KBM-7 (cell line): ENCODE measurements at places on chromosomes 4 and X.

GRCh38 chrX:39267176-39267575 is 465.9 kb downstream of the MID1IP1 start:
- no peak for DNase-seq

DNA sequence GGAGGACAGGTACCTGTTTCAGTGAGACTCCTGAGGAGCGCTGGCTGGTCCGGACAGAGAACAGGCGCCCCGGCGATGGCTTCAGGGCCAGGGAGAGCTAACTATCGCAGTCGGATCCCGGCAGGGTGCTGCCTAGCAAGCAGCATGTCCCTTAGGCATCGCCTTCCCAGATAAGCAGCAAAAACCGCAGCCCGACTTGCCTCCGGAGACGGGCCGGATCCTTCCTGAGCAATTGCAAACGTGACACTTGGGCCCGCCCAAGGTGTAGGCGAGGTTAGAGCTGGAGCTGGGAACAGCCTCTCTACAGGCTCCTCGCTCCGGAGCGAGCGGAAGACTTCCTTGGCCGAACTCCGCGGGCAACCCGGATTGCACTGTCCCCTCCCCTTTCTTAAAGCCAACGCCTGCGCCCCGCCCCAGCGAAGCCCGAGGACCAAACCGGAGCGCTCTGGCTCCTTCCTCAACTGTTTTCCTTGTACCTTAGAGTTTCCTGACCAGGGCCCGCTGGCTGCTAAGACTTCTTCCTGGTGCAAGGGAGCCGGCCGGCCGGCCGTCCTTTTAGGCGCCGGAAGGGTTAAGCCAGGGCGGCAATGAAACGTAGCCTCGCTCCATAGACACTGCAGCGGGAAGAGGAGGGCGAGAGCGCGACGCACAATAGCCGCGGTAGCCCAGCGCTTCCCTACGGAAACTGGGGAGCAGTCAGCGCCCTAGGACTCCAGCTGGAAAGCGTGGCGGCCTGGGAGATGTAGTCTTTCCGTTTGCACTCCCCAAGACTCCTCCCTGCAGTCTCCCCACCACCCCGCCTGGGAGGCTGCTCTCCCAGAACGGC is at the start of gene OPHN1:
TSS of gene OPHN1 (minus strand) at position 341 of the 826 bp plus-strand sequence. CDS start 475 bp downstream, outside the sequence.
- DNase-seq = peak; percentile 76

DNA sequence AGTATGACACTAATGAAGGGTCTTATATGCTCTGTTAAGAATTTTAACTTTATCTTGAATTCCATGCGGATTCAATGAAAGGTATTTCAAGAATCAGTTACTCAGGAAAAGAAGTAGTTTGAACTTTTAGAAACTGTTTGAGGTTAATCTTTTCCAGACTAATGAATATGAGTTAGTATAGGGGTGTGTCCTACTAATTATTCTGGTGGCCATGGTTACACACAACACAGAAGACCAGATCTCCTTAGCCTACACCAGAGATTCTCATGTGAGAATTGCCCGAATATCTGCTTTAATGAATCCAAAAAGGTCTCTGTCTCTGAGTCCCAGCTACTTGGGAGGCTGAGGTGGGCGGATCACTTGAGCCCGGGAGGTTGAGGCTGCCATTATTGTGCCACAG is 100.4 kb downstream of the MMRN1 start:
- no peak for DNase-seq

GRCh38 chr4:1243451-1244080 is 5.4 kb downstream of the CTBP1 start:
- DNase-seq = no peak

- no peak for DNase-seq
These were observed 27.2 kb upstream of the JAKMIP1 start for GRCh38 chr4:6227412-6228157.

DNA sequence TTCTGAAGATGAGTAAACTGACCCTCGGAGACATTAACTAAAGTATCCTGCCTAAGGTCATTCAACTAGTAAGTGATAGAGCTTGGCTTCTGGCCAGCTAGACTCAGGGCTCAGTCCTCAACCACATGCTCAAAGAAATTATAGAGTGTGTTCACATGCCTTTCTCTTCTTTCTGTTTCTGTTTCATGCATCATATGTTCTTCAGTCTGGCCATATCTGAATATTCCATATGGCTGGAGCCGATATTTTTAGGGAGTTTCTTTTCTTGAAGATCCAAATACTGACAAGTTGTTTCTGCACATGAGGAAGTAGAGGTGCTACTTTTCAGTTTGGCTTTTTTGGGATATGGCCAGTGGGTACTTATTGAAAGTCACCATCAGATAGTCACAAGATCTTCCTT is 44.9 kb downstream of the MMRN1 start:
- DNase-seq = no peak

- DNase-seq = no peak
These were observed 23.7 kb downstream of the MAOA start for GRCh38 chrX:43679778-43680177.

GRCh38 chrX:11241720-11242119 is 51.5 kb upstream of the AMELX start:
- DNase-seq = no peak

DNA sequence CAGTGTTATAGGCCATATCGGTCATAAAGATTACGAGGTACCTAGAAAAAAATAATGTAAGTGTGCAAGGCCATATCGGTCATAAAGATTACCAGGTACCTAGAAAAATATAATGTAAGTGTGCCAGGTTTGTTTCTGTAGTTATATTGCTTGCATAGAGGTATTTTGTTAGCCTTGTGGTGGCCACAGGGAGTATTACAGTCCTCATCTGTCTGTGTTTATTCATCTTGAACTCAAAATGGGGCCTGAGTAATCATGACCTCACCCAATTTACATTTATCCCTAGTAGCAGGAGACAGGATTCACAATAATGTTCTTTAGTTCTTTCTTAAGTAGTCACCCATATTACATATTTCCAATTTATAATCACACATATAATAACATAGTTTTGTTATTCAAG is 459.7 kb downstream of the MID1IP1 start:
- no peak for DNase-seq

DNA sequence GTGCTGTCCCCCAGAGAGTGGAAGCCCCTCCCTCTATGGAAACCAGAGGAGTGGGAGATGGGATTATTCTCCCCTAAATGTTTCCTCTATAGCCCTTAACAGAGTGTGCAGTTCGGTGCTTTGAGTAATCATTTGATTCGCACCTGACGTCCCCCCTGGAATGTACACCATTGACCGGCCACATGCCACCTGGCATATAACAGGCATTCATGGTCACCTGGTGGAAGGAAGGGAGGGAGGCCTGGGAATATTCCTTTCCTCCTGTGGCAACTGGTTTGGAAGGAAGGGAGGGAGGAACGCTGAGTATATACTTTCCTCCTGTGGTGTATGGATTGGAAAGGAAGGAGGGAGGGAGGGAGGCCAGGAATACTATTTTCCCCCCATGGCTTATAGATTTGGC is 77.2 kb downstream of the CRMP1 start:
- DNase-seq = no peak

DNA sequence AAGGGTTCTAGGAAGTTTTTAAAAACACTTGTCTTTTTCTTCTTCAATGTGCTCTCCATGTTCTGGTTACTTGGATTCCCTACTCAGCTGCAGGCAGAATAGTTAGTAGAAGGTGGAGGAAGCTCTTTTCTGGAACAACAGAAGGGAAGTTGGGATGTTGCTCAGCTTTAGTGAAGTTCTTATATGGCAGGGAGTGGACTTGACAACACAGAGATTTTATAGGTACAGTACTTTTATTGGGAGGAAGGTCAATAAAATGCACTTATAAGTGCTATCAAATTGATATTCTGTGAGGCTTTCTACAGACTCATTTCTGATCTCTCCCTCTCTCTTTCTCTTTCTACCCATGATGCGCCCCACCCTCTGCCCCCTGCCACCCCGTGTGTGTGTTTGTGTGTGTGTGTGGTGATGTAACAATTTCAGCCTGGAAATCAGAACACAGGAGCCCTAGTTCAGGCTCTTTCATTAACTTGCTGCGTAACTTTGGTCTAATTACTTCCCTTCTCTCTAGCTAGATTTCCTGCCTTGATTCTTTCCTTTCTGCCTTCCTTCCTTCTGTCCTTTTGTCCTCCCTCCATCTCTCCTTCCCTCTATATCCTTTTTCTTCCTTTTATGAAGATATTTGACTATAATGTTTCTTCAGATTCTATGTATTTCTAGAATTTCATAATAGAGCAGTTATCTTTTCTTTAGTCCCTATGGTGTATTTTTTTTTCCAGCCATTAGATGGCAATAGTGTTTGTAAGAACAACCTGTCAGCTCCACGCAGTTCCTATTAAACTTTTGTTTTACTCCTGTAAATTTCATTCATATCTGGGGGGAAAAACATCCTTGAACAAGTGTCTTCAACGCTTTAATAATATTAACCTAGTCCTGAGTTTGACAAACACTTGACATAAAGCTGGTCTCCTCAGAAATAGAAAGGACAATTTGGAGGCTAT is 37.1 kb downstream of the HEPH start:
- peak; percentile 54 for DNase-seq

DNA sequence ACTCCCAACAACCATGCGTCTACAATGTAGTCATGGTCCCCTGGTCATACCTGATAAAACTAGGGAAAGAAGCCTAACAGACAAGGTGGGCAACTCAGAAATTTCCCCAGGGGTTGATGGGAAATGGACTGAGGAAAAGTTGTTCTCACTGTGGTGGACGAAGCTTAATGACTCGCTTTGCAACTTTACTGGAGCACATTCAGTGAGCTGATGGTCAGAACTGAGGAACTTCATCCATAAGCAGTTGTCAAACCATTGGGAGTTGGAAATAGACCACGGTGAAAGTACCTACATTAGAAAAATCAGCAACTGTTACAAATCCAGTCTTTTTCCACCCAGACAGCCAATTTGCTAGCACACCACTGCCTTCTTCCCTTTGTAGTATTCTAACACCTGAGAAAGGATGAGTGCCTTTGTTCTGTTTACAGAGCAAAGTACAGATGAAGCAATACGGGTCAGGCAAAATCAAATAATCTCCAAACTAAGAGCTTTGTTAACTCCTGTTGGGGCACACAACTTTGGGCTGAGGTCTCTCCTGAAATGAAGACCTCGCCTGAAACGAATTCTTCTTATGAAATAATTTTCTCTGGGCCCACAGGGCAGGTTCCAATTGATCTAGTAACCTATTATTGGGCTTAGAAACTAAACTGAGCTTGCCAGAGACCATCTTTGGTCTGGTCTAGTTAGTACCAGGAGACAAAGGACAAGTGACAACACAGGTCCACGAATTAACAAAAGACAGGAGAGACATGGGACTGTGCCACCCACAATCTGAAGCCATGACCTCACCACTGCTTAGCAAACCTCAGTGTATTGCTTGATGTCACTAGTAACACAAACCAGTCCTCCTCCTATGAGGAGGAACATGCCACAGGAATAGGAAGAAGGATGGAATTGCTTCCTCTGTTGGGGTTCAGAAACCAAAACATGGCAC is 58.9 kb upstream of the NFKB1 start:
- no peak for DNase-seq

DNA sequence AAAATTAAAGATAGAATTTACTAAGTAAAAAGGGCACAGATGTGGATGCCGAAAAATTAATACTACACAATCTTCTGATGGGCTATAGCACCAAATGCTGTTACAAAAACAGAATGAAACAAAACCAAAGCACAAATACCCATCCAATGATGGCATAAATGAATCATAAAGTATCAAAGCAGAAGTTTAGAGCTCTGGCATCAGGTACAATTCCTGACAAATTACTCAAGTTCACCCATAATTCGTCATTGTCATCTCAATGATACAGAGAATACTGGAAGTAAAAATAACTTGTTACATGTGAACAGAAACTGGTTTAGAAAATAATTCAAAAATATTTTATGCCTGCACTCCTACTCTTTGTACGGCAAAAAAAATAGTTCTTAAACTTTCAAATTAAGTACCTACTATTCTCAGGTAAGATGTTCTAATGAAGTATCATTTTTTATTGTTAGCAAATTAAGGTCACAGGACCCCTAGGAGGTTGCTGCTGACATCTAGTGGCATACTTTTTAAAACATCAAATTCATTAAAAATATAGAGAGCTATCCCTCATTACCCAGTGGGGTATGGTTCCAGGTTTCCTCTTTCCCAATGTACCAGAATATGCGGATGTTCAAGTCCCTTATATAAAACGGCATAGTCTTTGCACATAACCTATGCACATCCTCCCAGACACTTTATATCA is 126.1 kb downstream of the INPP4B start:
- DNase-seq = peak; percentile 64

DNA sequence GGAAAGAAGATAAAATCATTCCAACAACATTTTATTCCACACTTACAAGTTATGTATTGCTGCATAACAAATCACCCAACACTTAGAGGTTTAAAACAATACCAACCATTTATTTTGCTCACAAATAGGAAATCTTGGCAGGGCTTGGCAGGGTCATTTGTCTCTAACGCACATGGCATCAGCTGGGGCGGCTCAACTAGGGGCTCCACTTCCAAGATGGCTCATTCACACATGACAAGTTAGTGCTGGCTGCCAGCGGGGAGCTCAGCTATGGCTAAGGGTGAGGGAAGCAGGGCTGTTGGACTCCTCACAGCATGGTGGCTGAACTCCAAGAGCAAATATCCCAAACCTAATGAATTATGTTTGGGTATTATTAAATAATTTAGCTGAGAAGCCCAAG is 377.0 kb downstream of the ZNF674 start:
- DNase-seq = no peak

DNA sequence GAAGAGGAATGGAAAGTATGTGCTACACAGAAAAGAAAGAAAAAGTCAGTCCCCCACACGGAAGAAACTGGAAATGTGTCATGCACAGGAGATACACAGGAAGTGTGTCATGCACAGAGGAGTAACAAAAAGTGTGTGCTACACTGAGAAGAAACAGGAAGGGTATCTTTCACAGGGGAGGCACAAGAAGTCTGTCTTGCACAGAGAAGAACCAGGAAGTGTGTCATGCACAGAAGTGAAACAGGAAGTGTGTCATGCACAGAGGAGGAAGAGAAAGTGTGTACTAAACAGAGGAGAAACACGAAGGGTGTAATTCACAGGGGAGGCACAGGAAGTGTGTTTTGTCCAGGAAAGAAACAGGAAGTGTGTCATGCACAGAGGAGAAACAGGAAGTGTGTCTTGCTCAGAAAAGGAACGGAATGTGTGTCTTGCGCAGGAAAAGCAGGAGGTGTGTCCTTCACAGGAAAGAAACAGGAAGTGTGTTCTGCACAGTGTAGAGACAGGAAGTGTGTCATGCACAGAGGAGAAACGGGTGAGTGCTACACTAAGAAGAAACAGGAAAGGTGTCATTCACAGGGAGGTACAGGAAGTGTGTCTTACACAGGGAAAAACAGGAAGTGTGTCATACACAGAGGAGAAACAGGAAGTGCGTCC is 527.2 kb upstream of the PRKX start:
- peak; percentile 77 for DNase-seq

DNA sequence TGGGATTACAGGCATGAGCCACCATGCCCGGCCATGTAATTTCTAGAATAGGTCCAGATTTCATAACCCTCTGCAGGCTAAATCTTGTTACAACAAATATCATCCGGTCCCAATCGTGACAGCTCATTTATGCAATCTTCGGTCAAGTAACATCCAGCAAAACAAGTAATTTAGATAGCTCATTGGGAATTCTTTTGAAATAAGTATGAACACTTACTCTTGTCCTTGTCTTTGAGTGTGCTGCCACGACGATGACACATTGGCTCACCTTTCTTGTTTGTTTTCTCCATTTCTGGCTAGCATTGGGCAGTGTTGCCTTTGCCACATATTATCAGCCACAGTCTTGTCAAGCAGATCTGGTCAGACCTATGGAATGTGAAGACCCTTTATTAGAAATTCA is 92.0 kb downstream of the PHEX start:
- no peak for DNase-seq

GRCh38 chr4:183554346-183554686 is 49.5 kb downstream of the ING2 start:
- no peak for DNase-seq
